ENCODE measurements at places on chromosomes 1 and 21.

- peak; percentile 89 for DNase-seq
Measured at GRCh38 chr21:44337941-44338895, 972 bp downstream of the CFAP410 start.

GRCh38 chr1:55632058-55632457 lies 416.9 kb upstream of the USP24 start:
- no peak for DNase-seq

DNA sequence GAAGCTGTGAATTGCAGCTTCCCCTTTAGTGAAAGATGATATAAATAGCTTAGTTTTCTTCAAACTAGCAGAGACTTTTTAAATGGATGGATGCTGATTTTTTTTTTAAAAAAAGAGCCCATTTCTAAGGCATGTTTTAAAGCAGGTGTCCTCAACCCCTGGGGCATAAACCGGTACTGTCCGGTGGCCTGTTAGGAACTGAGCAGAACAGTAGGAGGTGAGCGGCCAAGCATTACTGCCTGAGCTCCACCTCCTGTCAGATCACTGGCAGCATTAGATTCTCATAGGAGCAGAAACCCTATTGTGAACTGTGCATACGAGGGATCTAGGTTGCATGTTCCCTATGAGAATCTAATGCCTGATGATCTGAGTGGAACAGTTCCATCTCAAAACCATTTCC lies 31.2 kb downstream of the CR1L start:
- no peak for DNase-seq

- DNase-seq = no peak
Measured at GRCh38 chr1:76006234-76006633, 68.3 kb upstream of the ST6GALNAC3 start.

- no peak for DNase-seq
Measured at GRCh38 chr1:8537991-8538390, 220.1 kb downstream of the SLC45A1 start.

GRCh38 chr1:19485362-19486187 lies at the start of gene CAPZB:
Gene CAPZB, minus strand, starts transcription at chr1:19485539. Its CDS starts 101 bp downstream, at chr1:19485438.
- peak; percentile 96 for DNase-seq
